ENCODE measurements at places on chromosomes 7 and 10.

- peak; percentile 76 for DNase-seq
Measured at GRCh38 chr10:24723788-24724380, at the start of gene ARHGAP21. Gene ARHGAP21, minus strand, starts transcription at chr10:24723887. Its CDS starts 1,988 bp downstream, at chr10:24721899.

DNA sequence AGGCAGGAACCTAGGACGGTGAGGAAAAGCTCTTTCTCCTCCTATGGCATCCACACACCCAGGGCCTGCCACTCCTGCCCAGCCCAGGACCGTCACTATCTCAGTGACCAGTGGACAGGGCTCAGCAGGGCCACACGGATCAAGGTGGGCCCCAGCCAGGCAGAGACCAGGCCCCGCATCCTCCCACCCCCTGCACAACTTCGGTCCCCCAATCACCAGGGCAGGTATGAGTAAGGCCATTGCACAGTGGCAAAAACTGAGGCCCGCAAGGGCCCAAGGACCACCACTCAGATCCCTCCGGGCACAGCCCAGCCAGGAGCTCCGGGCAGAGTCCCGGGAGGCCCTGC lies 30.3 kb downstream of the OAT start:
- no peak for DNase-seq

- no peak for DNase-seq
Measured at GRCh38 chr10:49617121-49618020, 3.5 kb downstream of the CHAT start.

DNA sequence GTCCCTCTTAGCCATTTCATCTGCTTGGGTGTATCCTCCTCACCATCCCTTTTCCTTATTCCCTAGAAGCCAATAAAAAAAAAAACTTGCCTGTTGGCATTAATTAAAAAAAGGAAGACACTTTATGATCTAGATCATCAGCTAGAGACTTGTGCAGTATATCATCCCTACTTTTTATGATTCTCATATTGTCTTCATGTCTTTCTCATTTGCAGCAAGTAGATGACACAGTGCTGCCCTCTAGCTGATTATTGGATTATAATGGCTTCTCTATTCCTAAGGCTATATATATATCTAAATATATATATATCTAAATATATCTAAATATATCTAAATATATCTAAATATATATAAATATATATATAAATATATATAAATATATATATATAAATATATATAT lies 272.4 kb upstream of the LRGUK start:
- DNase-seq: no peak

- no peak for DNase-seq
Measured at GRCh38 chr10:117005527-117006055, 604 bp upstream of the SHTN1 start.

- no peak for DNase-seq
Measured at GRCh38 chr10:71995887-71996575, 31.8 kb downstream of the CHST3 start.

GRCh38 chr7:102890292-102890970 lies 22.4 kb upstream of the LRRC17 start:
- no peak for DNase-seq

GRCh38 chr7:157825325-157825724 lies 488.5 kb downstream of the DNAJB6 start:
- no peak for DNase-seq

DNA sequence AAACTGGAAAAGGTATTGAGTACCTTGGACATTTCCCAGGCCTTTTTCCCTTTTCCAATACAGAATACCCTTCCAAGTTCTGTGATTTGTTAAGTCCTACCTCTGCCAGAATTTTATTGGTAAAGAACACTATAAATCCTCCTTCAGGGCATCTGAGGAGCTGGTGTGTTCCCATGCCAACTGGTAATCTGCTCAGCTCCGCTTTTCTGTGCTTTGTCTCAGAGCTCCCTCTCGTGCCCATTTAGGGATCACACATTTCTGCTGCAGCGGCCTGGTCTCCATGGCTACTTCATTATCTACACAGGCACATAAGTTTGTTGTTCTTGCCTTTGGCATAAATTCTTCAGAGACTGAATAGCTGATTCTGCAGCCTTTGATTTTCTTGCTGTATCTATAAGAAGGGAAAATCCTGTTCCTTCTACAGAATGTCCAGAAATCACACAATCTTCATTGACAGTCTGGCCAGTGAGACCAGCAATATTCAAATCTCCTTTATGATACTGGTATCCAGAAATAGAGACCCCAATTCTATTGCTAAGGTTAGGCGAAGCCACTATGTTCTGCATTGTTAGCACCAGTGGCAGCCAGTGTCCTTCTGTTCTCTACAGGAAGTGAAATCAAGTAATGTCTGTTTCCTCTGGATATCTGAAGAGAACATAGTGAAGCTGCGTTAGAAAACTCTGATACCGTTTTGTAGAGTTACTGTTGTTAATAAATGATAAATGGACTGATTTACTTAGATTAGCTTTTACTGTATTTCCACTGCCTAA lies 51.9 kb downstream of the DENND11 start:
- no peak for DNase-seq

DNA sequence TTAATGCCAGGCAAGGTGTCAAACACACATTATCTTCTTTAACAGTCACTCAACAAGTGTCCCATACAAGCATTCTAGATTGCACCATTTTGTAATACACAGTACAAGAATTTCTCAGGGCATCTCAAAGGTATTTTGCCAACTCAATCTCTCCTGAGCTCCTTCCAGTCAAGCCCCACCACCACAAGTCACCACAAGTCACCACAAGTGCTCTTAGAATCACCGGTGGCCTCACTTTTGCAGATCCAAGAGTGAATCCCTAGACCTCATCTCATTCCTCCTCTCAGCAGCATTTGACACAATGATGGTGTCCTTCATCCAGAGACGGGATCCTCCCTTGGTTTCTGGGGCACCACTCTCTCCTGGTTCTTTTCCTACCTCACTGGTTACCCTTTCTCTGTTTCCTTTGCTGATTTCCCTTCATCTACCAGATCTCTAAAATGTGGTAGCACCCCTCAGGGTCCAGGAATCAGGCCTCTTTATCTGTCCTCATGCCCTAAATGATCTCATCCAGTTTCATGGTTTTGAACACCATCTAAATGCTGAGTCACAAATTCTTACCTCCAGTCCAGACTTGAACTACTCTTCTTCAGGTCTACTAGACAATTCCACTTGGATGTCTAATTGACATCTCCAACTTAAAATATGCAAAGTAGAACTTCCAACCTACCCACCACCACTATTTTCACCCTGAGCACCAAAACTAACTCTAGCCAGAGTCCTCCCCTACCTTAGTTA lies 26.9 kb downstream of the VPS41 start:
- no peak for DNase-seq

GRCh38 chr10:90859321-90859751 lies 1.5 kb upstream of the HTR7 start:
- no peak for DNase-seq

GRCh38 chr7:105423987-105424386 lies 35.3 kb upstream of the SRPK2 start:
- no peak for DNase-seq

GRCh38 chr10:48768144-48768766 lies 83.6 kb downstream of the WDFY4 start:
- DNase-seq: no peak

- DNase-seq: no peak
Measured at GRCh38 chr10:12470719-12471118, 121.4 kb downstream of the CAMK1D start.

DNA sequence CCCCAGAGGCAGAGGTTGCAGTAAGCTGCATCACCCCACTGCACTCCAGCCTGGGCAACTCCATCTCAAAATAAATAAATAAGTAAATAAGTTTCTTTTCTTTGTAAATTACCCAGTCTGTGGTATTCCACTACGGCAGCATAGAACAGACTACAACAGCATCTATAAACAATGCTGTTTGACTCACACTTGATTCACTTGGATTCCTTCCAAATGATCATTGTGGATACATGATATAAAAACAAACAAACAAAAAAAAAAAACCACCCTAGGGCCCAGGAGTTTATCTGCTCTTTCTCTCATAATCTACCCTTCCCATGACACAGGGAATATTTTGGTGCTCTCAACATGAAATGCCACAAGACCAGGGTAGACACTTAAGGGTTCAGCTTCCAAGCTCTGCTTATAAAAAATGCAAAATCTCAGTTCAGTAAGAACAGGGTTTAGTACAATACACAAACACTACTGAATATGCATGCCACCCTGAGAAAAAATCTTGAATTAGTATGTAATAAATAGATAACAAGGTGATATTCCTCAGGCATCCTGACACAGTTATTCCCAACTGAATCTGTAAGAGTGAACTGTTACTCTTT lies 200.9 kb downstream of the FAM107B start:
- no peak for DNase-seq

DNA sequence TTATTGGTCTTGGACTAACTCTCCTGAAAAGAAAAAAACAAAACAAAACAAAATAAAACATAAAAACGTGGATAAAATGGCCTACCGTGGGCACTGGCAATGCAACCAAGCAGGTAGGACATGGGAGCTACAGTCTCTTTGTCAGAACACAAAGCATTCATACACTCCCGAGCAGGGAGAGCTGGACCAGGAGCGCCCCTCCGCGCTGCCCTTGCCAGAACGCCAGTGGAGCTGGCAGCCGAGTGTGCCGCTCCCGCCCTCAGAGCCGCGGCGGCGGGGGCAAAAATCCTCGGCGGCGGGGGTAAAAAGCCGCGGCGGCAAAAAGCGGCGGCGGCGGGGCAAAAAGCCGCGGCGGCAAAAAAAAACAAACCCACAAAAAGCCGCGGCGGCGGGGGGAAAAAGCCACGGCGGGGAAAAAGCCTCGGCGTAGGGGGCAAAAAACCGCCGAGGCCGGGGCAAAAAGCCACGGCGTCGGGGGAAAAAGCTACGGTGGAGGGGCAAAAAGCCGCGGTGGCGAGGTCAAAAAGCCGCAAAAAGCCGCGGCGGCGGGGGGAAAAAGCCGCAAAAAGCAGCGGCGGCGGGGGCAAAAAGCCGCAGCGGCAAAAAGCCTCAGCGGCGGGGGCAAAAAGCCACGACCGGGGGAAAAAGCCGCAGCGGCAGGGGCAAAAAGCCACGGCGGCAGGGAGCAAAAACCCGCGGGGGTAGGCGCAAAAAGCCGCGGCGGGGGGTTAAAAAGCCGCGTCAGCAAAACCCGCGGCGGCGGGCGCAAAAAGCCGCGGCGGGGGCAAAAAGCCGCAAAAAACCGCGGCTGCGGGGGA lies 418.1 kb downstream of the ZNF716 start:
- DNase-seq: no peak

- DNase-seq: peak; percentile 20
Measured at GRCh38 chr10:95841661-95842498, 65.9 kb upstream of the CC2D2B start.

- no peak for DNase-seq
Measured at GRCh38 chr10:74433993-74434392, 283.0 kb downstream of the ADK start.

DNA sequence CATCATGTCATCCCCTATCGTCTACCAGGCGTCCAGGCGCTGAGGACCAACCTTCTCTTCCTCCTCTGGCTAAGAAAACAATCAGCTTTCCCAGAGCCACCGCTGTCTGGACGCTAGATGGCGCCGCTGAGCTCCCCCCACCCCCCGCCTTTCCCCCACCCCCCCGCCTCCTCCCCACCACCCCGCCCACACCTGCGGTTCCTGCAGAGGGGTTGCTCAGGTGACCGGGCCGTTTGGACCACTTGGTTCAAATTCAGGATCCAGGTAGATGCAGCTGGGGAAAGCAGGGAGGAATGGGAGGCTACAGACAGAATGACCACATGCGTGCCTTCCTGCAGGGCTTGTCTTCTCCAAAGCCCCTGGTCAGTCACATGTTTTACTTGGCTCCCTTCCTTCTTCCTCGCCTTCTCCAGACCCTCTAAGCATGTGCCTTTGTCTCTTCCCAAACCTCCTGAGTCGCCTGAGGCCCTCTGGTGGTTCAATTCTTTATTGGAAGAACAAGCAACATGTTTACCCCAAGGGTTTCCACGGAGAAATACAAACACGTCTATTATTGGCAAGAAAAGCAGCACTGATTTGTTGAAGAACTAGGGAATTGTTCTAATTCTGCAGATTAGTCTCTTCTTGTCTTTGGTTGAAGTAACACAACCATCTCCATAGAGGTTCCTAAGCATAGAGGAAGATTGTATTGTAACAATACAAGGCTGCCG lies 24.7 kb downstream of the AOC1 start:
- DNase-seq: peak; percentile 34

- DNase-seq: no peak
Measured at GRCh38 chr7:11831156-11831735, 752 bp downstream of the THSD7A start.

DNA sequence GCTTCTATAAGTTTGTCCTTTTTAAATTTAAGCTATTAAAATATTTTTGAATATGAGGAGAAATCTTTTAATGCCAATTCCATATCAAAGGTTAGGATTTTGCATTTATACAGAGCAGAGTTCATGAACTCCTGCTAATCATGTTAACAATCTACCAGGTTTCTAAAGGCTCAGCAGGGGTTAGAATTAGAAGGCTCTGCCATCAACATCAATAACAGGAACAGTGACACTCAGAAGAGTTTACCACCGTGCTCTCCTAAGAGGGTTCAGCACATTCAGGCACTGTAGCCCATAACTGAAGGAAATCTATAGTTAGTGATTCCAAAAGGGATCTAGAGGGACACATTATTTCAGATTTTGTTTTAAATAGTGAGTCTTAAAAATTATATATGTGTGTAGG lies 100.1 kb downstream of the HOXA1 start:
- DNase-seq: no peak

DNA sequence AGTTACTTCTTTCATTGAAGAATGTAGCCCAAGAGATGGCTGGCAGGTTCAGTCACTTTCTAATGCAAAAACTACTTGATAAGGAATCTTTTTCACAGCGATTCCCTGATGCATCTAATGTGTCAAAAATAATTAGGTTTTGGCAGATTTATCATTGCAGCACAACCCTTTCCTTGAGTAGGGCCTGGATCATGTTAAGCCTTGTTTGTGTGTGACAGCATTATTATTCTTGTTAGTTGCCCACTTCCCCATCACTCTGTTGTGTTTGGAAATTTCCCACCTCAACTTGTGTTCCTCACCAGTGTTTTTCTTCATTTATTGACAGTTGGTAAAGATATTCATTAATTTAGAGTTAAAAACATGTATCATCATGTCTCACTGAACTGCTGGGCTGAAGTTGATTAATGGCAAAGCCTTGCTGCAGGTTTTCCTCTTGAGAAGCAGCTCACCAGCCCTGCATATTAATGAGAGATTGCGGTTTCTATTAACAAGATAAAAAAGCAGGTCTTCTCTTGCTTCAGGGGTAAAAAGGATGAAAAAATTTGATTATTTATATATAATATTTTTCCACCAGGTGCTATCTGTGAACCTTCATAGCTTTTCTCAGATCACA lies 233.3 kb upstream of the MDFIC start:
- no peak for DNase-seq

GRCh38 chr10:119211625-119212441 lies 4.5 kb downstream of the GRK5 start:
- DNase-seq: peak; percentile 57

DNA sequence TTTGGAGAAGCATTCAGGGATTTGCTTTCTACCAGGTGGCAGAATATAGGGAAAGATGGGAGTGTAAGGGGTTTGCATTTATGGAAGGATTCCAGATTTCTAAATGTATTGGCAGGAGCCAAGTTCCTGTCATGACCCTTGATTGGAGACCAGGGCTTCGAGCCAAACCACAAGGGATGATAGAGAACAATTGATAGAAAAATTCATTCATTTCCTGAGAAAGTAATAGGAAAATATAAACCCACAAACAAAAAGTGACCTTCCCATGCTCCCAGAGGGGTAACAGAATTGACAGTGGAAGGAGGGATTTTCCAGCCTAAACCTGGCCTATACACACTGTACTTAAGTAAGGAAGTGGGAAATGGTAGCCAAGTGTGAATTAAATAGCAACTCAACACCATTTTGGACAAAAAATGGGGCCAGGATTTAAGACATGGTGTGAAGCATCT lies 22.4 kb upstream of the IFIT2 start:
- DNase-seq: no peak

Data from DND-41 (cell line).